ENCODE measurements at places on chromosomes 5 and 9.

DNA sequence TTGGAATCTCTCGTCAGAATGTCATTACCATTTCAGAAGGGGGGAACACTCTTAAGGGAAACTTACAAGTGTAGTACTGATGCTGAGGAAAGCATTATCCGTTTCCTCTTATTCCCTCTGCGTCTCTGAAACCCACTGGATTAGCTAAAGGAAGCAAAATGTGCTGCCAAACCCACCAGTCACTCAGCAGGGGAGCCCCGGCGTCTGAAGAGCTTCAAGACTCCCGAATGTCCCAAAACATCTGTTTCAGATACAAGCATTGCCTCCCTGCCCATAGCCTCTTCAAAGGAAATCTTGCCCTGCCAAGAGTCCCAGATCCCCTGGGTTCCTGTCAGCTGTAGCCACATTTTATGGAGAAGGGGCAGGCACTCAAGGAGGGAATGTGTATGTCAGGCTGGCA, 1.0 kb upstream of the HCN1 start:
- no peak for DNase-seq

- DNase-seq, result no peak
Observed at GRCh38 chr5:133843911-133844310, 124.5 kb downstream of the C5orf15 start.

- DNase-seq, result no peak
Observed at GRCh38 chr5:31186672-31187267, 6.7 kb upstream of the CDH6 start.

DNA sequence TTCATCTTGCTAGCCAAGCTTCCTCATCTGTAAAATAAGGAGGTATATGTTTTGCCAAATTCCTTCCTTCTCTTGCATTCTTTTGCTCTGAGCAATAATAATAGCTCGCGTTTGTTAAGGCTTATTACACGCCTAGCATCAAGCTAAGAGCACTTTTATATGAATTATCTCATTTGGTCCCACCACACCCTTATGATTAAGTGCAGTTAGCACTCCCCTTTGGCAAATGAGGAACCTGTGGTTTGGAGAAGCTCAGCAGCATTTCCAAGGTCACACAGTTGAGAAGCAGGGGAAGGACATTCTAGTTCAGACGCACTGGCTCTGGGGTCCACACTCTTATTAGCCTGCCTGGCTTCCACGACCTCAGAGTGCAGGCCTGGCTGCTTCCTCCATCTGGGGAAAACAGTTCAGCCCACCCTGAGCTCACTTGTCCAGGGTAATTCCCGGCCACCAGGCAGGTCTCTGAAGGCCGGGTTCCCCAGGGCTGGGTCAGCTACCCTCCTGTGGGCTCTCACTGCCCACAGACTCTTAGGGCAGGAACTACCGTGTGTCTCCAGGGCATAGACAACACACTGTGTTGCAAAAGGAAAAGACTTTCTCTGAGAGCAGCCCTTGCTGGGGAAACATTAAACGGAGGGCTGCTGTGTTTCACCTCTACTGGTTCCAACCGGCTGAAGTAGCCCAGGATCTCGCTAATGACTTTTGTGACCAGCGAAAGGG, 9.9 kb upstream of the FBP1 start:
- no peak for DNase-seq

DNA sequence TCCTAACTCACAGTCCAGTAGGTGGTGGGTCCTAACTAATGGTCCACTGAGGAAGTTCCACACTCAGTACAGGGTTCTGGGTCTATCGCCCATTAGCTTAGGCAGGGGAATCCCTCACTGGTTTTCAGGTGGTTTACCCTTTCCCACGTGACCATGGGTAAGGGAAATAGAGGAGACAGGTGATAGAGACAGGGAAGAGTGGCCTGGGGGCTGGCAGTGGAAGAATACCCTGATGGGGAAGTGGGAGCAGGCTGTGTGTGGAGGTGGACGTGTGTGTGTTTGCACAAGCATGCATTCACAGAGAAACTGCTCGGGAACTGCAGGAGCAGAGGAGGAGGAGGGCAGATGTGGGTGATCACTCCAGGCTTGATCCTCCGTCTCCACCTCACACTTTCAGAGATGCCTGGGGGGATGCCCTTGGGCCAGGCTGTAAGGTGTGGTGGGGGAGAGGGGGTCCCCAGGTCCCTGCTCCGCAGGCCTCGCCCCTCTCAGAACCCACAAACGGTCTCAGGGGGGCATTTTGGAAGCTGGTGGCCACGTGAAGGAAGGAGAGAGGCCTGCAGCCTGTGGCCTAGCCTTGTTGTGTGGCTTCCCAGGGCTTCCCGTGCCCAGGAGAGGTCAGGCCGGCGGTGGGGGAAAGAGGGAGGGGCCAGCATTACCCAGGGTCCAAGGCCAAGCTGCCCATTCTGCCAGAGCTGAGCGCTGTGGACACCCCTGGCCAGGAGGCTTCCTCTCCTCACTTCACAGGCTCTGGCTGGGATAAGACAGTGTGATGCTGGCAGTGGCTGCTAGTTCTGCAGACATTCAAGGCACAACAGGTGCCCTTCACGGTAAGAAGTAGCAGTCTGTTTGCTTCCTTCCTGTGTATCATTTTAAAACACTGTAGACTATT, 80.0 kb downstream of the OTULIN start:
- no peak for DNase-seq

GRCh38 chr5:142740474-142741242, 29.5 kb upstream of the ARHGAP26 start:
- DNase-seq, result no peak

- no peak for DNase-seq
Observed at GRCh38 chr9:36110434-36110833, 26.1 kb upstream of the GLIPR2 start.

DNA sequence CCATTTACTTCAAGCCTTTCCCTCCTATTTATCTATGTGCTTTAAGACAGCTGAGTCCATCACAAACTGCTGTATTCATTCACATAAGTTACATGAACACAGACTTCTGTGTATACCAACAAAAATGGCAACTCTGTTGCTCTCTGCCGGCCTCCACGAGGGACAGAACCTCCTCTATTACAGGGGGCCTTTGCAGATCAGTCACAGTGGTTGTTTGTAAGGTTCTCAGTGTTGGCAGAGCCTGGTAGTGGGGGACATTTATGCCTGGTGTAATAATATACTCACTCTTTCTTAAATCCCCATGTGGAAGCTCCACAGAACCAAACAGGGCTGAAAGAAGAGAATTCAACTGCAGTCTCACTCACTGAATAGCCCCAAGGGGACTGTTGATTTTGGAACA, 76.5 kb downstream of the SLC1A1 start:
- no peak for DNase-seq

GRCh38 chr9:117044241-117044640, 357.1 kb downstream of the TRIM32 start:
- no peak for DNase-seq

DNA sequence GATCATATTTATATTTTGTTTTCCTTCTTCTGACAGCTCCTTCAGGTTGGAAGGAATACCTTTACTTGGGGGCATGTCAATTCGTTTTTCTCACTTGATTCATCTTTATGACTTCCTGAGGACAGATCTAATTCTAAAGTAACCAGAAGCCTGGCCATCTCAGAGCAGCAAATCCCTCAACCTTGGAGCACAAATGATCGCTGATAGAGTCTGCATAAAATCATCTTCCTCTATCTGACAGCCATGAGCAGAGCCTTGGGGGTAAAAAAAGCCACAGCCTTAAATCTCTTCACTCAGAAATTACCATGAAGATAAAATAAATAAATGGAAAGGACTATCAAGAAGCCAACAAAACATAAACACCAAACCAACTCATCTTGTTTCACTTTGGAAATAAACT, 325.8 kb downstream of the PRR16 start:
- no peak for DNase-seq

- DNase-seq, result no peak
Observed at GRCh38 chr5:116573279-116573701, 1.3 kb downstream of the SEMA6A start.

- DNase-seq, result no peak
Observed at GRCh38 chr9:112555844-112556482, 69.3 kb downstream of the KIAA1958 start.

DNA sequence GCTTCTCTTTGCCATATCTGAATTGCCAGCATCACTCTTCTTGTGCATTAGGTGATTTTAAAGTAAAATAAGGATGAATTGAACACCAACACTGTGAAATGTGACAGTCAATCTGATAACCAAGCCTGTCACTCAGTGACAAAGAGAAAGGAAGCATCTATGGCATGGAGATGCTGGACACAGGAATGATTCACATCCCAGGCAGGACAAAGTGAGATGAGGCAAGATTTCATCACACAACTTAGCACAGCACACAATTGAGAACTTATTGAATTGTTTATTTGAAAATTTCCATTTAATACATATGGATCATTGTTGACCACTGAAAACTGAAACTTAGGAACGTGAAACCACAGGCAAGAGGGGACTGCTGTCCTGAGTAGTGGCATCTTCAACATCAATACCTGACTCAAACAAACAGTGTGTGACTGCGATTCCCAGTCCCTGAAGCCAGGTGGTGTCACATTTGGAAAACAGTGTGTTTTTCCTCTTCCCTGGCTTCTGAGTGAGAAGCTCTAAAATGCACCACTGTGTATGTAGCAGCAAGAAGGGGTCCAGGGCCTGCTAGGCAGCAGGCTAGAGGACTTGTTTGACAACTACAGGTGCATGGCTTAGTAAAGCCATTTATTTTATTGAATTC, 10.7 kb downstream of the GAPT start:
- no peak for DNase-seq

- no peak for DNase-seq
Observed at GRCh38 chr9:96495341-96495740, 45.4 kb downstream of the HABP4 start.

DNA sequence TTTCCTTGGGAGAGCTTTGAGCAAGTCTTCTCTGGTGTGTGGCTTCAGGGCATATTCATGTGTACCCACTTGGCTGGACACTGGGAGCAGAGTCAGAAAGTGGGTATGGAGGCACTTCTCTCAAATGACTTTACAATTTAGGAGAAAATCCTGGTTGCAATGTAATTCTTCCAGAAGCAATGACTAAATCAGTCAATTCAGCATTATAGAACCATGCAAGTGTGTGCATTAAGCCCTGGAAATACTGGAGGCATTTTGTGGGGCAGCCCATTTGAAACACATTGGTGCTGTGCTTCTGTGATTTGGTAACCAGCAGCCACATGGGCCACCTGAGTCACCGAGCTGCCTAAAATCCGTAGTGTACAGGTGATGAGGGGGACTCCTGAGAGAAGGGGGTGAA, 94.6 kb upstream of the TAS2R1 start:
- no peak for DNase-seq

GRCh38 chr9:38331141-38331540, 61.4 kb upstream of the ALDH1B1 start:
- no peak for DNase-seq

DNA sequence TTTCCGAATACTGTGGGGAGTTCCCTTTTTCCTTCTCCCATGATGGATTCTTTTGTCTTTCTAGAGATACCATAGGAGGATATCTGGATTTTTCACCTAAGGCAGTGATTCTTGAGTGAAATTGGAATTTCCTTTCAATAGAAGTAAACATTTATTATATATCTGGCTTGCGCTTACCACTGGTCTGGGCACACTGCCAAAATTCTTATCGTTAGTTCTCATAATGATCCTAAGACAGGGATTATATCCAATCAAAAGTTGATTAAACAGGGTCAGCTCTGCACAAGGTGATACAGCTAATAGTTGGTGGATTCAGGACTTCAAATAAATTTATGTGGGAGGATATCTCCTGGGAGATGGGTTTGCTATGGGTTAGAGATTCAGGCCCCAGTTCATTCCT, 9.6 kb downstream of the TLE4 start:
- no peak for DNase-seq

DNA sequence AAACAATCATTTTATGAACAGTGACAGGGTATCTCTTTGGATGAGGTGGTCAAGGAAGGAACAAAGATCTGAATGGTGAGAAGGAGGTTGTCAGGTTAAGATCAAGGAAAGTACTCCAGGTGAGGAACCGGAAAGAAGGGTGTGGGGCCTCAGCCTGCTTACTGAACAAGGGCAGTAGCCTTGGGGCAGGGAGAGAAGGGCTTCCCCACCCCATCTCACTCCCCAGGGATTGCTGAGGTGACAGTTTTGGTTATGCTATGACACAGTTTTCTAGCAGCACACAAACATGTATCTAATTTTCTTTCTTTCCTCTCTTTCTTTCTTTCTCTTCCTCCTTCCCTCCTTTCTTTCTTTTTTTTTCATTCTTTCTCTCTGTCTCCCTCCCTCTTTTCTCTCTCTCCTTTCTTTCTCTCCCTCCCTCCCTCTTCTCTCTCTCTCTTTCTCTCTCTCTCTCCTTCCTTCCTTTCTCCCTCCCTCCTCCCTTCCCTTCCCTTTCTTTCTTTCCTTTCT, 4.1 kb upstream of the HDHD3 start:
- DNase-seq, result no peak

GRCh38 chr9:83385317-83385716, 152.9 kb downstream of the FRMD3 start:
- no peak for DNase-seq
